ENCODE measurements at places on chromosomes 2 and 18.
A peak's percentile ranks its signal among the peaks of the same experiment; 100 is the strongest.

- DNase-seq, result no peak
Measured at GRCh38 chr2:197281421-197281820, 29.2 kb downstream of the ANKRD44 start.

DNA sequence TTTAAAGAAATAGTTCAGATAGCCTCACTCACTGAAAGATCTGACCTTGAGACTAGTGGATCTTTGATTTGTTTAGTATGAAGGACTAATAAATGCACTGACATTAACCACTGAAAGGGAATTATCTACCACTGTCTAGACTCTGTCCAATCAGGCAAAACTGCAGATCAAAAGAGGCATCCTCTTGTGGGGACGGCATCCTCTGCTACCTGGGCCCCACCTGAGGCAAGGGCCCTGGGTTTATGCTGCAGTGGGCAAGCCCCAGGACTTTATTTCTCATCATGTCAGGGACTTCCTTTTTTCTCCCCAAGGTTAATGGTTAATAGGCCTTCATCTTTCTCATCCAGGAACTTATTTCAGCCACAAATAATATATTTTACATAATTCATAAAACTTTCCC is 32.2 kb downstream of the STAT1 start:
- no peak for DNase-seq

GRCh38 chr2:198188982-198189381 is 384.6 kb downstream of the PLCL1 start:
- DNase-seq, result no peak

DNA sequence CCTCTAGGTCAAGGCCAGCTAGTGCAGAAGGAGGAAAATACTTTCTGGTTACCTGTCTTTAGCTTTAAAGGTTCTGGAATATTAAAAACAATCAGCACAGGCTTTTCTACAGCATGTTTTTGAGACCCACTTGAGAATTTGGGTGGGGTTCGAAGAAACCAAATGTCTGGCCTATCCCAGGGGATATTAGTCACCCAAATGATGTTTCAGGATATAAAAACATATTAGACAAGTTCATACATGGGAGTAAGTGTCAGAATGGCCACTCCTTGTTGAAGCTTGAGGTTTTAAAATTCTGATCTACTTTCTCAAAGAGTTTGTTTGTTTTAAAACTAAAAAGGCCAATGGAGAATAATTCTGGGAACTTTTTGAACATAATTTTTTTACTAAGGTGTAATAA is 158.6 kb upstream of the DLX2 start:
- no peak for DNase-seq

- DNase-seq, result no peak
Measured at GRCh38 chr18:44636241-44636640, 44.4 kb upstream of the SETBP1 start.

- DNase-seq, result no peak
Measured at GRCh38 chr18:63527251-63527650, 14.9 kb upstream of the SERPINB12 start.

- DNase-seq, result no peak
Measured at GRCh38 chr2:8230466-8230865, 451.4 kb upstream of the ID2 start.

DNA sequence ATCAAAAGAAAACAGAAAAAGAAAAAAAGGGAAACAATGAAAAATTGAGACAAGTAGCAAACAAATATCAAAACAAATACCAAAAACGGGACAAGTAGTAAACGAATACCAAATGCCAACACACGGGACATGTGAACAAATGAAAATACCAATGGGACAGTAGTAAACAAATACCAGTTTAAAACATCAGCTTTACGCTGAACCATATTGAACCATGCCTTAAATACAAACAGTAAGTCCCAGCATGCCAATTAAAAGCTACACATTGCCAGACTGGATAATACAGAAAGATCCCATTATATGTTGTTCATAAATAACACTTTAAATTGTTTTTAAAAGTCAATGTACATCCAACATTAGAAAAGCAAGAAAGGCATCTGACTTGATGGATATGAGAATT is 114.2 kb downstream of the NBAS start:
- DNase-seq, result no peak

DNA sequence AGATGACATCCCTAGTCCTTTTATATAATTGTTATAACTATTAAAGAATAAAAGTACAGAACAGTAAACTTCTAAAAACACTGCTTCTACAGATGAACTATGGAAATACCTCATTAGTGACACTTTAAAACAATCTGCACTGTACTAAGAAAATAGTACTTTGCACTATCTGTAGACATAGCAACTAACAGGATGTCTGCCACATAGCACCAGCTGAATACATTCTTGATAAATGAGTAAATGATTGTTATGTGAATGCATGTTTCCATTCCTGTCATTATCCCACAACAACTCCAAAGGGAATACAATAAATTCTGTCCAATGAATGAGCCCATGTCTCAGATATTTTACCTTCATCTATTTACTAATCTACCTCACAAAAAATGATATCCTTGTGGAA is 115.3 kb upstream of the SLC35G4 start:
- peak; percentile 82 for DNase-seq

- no peak for DNase-seq
Measured at GRCh38 chr18:51911584-51911983, 428.4 kb upstream of the DCC start.

DNA sequence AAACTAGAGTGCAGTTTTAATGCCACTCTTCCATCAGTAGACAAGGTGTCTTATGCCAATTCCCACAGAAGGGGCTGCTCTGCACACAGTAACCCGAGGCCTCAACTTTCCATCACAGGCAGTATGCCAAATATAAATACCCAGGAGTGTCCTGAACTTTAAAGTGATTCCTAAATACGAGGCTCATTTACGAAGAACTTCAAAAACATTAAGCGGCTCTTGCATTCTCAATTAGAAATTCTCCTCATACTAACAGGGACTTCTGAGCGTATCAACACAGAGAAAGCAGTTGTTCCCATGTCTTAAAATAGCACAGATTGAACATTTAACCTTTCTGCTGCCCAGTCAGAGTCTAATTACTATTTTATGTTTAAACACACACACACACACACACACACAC is 638.6 kb downstream of the ERBB4 start:
- DNase-seq, result no peak

- DNase-seq, result peak; percentile 66
Measured at GRCh38 chr2:84741182-84741822, 139.6 kb downstream of the TRABD2A start.

DNA sequence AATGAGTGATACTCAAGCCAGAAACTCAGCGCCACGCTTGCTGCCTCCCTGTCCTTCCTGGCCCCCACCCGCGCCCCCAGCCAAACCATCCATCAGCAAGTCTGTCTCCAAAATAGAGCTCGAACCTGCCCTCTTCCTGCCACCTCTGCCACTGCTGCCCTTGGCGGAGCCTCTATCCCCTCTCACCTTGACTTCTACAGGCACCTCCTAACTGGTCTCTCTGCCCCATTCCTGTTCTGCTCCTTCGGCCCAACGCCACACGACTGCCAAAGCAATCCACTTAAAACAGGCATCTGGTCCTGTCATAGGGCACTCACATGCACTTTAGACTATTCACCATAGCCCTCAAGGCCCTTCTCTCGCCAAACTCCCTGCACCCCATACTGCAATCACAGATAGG is 210.3 kb upstream of the SMAD2 start:
- no peak for DNase-seq

DNA sequence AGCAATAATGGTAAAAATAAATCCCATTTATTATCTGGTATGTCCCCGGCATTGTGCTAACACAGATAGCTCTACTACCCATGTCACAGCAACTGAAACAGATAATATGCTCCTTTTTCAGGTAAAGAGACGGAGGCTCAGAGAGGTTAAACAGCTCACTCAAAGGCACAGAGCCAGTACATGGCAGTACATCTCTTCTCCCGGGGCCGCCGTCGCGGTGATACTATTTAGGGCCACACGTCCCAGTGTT is 693 bp upstream of the PDK1 start:
- DNase-seq, result no peak

DNA sequence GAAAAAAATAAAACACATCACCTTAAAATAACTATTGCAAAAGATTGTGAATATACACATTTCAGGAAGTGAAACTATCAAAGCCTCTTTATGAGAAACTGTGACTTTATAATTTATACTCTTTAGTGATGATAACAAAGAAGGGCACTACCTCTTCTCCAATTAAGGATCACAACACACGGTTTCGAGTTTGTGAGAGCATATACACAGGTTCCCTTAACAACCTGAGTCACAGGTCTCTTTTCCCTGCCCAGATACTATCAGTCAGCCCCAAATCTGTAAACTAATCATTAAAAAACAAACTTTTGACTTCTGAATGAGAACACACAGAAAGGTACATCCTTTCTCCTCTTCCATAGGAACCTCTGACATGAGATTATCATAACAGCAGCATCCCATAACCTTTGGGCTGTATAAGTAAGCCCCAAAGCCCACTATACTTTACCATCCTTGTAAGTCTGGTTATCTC is 44.9 kb downstream of the PTPN2 start:
- peak; percentile 58 for DNase-seq

DNA sequence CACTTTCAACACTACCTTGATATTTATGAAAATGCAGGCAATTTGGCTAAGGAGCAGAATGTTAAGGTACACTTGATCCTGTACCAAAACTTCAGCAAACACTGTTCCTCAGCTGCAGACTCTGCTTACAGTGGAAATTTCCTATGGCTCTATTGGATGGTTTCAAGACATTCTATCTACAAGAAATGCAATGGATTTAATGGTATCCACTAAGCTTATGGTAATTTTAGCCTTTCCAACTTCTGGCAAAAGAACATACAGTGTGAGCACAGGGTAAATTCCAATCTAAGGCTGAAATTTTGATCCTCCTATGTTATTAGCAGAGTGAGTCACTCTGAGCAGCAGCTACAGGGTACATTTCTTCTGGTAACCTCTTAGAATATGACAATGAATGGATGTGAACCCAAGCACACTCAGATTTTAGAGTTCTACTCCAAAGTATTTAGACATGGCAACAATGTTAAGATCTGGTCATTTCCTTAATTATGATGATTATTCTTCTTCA is 361.8 kb upstream of the PIK3C3 start:
- no peak for DNase-seq

DNA sequence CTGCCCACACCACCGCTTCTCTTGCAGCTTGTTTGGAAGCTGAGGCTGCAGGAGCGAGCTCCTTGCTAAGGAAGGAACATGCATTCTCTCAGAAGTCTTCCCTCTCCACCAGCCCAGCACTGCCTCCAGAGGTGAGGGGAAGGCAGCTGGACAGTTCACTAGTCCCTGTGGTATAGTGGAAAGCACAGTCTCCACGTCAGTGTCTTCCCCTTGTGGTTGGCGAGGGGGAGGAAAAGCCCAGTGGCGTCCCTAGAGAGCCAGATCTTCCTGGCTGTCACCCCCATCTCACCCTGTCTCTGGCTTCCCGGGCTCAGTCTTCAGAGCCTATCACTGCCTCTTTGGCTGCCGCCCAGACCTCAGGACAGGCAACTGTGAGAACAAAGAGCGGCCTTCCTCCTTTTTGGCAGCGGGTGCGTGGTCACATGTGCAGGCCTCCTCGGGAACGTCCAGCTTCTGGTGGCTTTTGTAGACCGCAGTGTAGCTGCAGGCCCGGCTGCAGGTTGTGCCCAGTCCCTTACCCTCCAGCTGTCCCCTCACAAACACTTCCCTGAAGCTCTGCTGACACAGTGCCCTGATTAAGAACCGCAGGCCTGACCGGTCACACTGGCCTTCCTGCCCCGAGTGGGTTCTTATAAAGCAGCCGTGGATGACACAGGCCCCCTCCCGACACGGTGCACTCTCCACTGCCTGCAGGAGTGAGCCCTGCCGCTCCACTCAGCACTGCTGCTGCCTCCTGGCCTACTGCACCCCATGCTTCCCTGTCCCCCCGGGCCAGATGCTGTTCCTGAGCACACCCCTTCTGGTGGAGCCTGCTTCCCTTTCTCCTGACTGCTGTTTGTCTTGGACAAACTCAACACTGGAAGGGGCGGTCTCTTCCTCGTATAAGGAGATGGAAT is 90.9 kb downstream of the RNF144A start:
- peak; percentile 98 for DNase-seq

DNA sequence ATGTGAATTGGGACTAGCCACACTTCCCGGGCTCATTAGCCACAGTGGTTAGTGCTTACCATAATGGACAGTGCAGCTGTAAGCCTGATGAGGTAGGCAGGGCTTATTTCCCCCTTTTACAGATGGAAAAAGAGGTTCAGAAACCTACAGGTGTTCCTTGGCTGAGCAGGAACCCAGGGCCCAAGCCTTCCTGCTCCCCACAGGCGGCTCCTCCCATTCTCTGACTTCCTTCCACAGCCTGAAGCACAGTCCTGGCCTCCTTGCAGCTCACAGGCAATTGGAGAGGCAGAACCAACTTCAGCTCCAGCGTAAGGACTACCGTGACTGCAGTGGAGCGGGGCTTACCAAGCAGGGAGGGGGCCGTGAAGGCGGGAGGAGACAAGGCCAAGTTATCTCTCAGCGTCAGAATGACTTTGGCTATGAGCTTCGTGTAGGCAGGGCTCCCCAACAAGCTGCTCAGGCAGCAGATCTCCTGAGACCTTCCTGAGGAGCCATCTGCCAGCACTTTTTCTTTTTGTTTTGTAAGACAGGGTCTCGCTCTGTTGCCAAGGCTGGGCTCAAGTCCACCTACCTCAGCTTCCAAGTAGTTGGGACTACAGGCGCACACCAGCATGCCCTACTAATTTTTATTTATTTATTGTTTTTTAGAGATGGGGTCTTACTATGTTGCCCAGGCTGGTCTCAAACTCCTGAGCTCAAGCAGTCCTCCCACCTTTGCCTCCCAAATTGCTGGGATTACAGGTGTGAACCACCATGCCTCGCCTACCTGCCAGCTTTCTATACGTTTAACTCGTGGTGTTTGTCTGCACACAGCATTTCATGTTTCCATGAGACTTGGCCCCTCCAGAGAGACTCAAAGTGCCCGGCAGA is 34.2 kb upstream of the NT5DC4 start:
- no peak for DNase-seq

DNA sequence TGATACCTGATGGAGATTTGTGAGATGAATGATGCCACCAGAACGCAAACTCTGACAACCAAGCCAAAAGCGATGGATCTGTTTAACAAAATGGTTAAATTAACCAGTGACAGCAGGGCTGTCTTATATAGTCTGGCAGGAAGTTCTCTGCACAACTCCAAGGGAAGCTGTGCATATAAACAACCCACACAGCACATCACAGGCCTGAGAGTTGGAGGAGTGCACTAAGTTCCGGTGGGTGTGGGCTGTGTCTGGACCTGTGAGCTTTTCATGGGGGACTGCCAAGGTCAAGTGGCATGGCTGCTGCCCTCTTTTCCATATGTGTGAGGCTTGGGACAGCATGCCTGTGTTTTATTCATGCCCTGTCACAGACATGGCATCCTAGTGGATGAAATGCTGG is 414.6 kb upstream of the TRIB2 start:
- DNase-seq, result no peak

GRCh38 chr2:113992090-113992489 is 102.2 kb downstream of the ACTR3 start:
- DNase-seq, result no peak

GRCh38 chr2:172072706-172073105 is 12.6 kb upstream of the DLX1 start:
- no peak for DNase-seq

- peak; percentile 68 for DNase-seq
Measured at GRCh38 chr18:27143580-27144287, 41.4 kb downstream of the CHST9 start.

GRCh38 chr2:214710729-214711128 is 98.8 kb downstream of the BARD1 start:
- no peak for DNase-seq

- peak; percentile 84 for DNase-seq
Measured at GRCh38 chr18:55096263-55096951, 137.1 kb upstream of the CCDC68 start.

Measured in M059J (cell line).